ENCODE measurements at places on chromosomes 5 and 9.

DNA sequence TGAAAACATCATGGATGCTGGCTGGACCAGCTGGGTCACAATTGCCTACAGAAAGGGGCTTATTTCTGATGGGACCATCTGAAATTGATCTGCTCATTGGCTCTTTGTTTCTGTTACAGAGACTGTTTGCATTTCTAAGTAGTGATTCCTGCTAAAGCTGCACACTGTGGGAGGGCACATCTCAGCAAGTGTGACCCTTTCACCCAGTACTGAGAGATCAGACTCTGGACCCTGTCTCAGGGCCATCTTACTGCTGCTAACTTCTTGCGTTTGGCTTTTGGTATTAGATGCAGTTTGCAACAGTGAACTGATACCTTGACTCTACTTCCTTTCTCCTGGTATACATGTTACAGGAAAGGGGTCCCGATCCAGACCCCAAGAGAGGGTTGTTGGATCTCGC is 24.5 kb upstream of the KDM4C start:
- DNase-seq: no peak

GRCh38 chr9:69829484-69829883 is 8.9 kb downstream of the CFAP95 start:
- DNase-seq: no peak

GRCh38 chr5:58849921-58850667 is 267.2 kb downstream of the RAB3C start:
- DNase-seq: no peak

DNA sequence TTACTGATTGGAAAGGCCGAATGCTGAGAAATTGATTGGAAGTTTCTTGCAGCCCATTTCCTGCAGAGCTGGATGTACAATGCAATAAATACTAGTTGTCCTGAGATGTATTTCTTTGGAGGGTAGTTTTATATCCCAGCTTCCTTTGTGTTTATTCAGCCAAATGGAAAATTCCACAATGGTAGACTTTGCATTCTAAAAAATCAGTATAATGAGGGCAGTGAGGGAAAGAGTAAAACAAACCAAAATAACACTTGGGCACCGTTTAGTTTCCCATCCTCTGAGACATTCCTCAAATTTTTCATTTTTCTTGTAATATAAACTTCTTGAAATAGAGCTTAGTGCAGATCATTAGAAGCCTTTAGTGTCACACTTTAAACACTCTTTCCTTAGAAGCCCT is 379.4 kb downstream of the EBF1 start:
- no peak for DNase-seq

DNA sequence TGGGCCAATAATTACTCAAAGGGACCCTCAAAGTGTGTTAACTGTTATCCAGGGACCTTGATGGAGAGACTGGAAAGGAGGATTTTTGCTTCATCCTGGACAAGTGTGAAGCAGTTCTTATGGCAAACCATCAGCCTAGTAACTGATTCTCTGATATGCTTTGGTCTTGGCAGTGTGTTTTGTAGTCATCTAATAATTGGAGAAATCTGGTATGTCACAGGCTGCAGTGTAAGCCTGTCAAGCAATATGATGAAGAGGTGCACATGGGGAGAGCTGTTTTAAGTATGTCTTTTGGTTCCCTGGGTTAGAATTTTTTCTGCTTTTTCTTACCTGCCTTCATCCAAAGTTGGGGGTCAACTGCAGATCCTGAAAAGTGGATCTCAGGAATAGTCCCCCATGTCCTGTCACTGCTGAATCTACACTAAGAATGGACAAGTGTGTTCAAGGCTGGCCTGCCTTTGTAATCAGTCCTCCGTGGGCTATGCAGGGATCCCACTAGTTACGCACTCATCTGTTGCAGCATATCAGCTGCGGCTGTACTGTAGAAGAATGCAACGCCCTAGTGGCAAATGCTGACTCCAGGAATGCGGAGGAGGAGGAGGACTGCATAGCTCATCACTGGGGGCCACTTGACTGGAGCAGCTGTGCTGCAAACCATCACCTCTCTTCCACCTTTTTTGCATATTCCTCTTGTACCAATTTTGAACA is 1.9 kb downstream of the SPTAN1 start:
- DNase-seq: no peak

GRCh38 chr5:152151940-152152339 is 227.3 kb upstream of the GLRA1 start:
- no peak for DNase-seq

- DNase-seq: no peak
Observed at GRCh38 chr9:77673941-77674791, 26.0 kb upstream of the GNA14 start.

- no peak for DNase-seq
Observed at GRCh38 chr5:154077696-154078095, 38.9 kb downstream of the MFAP3 start.

- no peak for DNase-seq
Observed at GRCh38 chr5:175860531-175861045, 10.8 kb upstream of the CPLX2 start.

DNA sequence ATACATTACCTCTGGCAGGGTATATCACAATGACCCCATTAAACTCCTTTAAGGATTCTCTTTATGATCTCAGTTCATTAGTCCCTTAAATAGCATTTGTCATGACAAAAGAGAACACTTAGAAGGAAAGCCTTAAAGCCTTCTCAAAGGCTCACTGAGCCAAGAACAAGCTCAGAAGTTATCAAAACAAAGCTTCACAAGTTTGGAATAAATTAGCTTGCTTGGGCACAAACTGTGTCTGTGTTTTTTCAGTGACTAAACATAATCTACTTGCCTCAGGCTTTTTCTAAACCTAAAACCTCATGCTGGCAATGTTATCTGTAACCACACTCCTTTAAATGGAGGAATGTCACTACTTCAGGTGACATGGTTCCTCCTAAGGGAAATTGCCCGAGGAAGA is 1114.9 kb upstream of the C9orf72 start:
- no peak for DNase-seq

GRCh38 chr9:96289392-96289791 is 12.6 kb downstream of the HSD17B3 start:
- no peak for DNase-seq

GRCh38 chr5:59583151-59583809 is 310.2 kb downstream of the PDE4D start:
- no peak for DNase-seq

DNA sequence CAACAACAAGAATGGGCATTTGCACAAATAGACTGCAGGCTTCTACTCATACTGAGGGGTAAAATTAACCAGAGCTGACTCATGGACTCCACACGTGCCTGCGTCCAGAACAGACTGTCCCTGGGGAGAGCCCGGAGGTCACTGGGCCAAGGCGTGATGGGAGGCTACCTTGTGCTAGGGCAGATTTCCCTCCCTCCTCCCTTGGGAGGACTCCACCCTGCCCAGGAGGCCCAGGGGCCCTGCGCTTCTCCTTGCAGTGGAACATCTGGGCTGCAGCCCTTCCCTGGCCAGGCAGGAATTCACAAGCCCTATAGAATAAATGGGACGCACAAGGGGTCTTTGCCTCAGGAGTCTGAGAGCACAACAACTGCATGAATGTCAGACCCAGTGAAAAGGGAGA is 35.6 kb downstream of the IRX2 start:
- DNase-seq: no peak

- no peak for DNase-seq
Observed at GRCh38 chr5:178090856-178091255, 22.5 kb upstream of the N4BP3 start.

GRCh38 chr5:76521240-76521758 is 101.9 kb downstream of the F2RL2 start:
- DNase-seq: no peak

All from stimulated activated CD8-positive, alpha-beta memory T cell treated with anti-CD3 and anti-CD28 coated beads, Interleukin-15, amount 100 ng/mL, for 1 hour (primary cell).